ENCODE measurements at places on chromosomes 16 and 17.

- DNase-seq = no peak
These were observed 15.0 kb downstream of the SLC7A5 start for GRCh38 chr16:87854053-87854906.

DNA sequence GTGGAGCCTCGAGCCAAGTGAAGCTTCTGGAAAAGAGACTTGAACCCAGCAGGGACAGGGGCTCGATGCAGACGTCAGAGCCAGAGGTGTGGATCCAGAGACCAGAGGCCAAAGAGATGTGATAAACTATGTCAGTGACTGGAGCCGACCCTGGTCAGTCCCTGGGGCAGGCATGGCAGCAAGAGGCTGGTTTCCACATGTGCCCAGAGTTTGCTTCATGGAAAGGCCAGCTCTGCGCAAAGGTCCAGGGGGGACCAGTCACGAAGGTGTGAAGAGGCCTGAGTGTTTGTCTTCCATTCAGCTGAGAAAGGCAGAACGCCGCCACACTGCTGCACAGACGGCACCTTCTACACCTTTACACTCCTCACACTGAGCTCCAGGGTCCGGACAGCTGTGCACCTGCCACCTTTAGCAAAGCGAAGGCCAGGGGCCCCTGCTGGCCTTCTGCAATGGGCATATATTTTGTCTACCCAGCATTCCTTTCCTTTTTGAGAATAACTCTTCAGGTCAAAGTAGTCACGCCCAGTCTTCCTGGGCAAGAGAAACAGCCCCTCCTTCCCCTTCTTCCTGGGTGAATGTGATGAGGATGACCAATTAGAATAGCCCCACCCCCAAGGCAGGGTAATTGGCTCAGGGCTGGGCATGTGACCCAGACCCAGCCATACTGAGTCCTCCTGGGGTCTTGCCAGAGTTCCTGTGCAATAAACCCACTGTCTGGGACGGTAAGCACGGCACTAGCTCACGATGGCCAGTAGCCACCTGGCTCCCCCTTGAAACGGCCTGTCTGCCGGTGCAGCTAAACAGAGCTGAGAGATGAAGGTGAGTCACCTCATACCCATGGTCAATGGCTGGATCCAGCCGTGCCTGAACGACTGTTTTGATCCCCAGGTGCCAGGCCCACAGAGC lies 2.3 kb upstream of the RPH3AL start:
- no peak for DNase-seq

DNA sequence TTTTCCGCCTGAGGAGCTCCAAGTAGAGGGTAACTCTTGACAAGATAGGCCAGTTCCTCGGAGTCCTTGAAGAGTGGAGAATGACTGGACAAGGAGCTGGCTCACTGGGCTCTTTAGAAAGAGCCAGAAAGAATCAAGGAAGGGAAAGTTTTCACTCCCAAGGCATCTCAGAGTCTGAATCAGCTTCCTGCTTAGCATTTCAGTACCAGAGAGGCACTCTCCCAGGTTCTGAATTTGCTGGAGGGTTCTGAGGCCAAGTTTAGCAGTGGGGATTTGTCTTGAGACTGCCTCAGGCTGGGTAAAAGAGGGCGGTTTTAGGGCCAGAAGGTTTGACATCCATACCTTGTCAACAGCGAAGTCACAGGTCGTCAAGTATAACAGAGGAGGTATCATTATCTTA lies 25.5 kb downstream of the GP2 start:
- DNase-seq = no peak

GRCh38 chr16:74268372-74268782 lies 28.2 kb upstream of the PSMD7 start:
- DNase-seq = no peak

- DNase-seq = no peak
These were observed 10.8 kb upstream of the BCAR1 start for GRCh38 chr16:75262104-75262799.

DNA sequence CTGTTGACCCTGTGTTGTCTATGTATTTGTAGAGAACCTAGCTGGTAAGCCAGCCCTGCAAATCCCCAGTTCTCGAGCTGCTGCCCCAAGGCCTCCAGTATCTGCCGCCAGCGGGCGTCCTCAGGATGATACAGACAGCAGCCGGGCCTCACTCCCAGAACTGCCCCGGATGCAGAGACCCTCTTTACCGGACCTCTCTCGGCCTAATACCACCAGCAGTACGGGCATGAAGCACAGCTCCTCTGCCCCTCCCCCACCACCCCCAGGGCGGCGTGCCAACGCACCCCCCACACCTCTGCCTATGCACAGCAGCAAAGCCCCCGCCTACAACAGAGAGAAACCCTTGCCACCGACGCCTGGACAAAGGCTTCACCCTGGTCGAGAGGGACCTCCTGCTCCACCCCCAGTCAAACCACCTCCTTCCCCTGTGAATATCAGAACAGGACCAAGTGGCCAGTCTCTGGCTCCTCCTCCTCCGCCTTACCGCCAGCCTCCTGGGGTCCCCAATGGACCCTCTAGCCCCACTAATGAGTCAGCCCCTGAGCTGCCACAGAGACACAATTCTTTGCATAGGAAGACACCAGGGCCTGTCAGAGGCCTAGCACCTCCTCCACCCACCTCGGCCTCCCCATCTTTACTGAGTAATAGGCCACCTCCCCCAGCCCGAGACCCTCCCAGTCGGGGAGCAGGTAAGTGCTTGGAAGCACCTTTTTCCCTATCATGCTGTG lies 23.1 kb upstream of the CDC6 start:
- no peak for DNase-seq

- no peak for DNase-seq
These were observed 835 bp downstream of the NME4 start for GRCh38 chr16:397736-398332.

GRCh38 chr16:28317040-28317880 lies 24.9 kb downstream of the SBK1 start:
- DNase-seq = no peak

- DNase-seq = no peak
These were observed 6.6 kb downstream of the SLC22A31 start for GRCh38 chr16:89193576-89194293.

GRCh38 chr16:47519546-47519945 lies 58.4 kb downstream of the PHKB start:
- no peak for DNase-seq

DNA sequence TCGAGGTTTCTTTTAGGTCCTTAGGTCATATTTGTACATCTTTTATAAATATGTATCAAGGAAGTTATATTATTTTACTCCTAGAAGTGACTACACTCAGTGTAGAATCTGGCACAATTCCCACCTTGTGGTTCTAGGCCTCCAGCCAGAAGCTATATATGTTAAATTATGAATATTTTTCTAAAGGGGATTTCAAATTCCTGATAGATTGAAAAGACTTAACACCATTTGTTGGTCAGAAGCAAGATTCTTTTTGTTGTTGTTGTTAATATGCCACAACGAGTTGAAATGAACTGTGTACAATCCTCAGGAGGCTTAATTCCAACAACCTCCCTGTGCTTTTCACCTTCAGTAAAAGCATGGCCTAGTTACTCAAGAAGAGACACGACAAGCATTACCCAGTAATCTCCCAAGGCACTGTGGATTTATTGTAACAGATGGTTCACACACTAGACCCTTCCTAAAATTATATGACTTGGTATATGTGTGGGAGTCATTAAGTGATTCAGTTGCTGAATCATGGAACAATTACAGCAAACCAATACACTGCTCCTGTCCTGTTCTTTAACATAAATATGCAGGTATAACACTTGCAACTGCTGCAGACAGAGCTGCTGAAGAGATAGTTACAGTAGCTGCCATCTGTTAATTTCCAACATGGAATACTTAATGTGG lies 964.4 kb upstream of the GOT2 start:
- peak; percentile 50 for DNase-seq

GRCh38 chr17:58664302-58664701 lies 27.5 kb downstream of the TEX14 start:
- no peak for DNase-seq

GRCh38 chr17:73711184-73711583 lies 66.9 kb upstream of the SDK2 start:
- DNase-seq = no peak

DNA sequence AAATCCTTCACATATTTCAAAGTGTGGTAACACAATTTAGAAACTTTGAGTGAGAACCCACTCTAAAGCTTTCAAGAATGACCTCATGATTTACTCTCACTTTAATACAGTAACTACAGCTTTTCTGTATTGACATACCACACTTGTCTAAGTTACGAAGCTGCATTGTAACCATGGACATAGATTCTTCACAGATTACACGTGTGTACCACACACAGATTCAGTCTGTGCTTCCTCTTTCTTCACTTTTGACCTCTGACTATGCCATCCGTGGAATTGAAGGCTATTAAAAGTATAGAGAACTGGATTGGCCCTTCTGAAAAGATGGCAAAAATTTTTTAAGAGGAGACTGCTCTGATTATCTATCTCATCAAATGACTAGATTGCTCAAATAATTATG lies 172.7 kb downstream of the TANC2 start:
- no peak for DNase-seq

- no peak for DNase-seq
These were observed at the start of gene NHERF2 for GRCh38 chr16:2026461-2027023. Gene NHERF2, plus strand, starts transcription at chr16:2026902. Its CDS starts 104 bp downstream, at chr16:2027006.

DNA sequence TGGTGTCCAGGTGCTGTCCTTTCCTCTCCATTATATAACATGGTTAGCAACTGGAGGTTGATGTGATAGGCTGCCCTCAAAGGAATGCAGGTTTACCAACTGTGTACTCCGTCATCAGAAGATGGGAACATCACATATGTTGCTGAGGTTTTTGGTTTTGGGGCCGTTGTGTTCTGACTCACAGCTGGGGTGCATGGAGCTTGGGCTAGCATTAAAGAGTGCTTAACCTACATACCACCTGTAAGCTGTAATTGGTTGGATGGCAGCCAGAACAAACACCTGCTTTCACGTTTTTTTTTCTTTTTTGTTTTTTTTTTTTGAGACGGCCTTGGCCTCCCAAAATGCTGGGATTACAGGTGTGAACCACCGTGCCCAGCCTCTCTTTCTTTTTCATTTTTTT lies 20.9 kb downstream of the TMEM11 start:
- DNase-seq = no peak

DNA sequence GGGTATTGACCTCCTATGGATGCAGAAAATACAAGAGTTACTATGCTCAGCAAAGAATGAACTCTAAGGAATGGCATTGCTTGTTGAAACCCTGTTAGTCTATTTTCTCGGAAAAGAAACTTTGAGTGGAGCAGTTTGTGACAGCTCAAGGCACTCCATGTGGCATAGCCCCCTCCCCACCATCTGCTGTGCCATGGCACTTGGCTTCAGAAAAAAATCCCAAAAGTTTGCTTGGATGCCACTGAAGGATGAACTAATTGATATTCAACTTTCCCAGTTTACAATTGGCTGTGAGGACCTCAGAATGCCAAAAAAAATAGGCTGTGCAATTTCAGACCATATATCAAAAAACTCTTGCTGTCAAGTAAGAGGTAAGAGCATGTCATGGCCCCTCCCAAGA lies 1.8 kb downstream of the KRT31 start:
- no peak for DNase-seq

DNA sequence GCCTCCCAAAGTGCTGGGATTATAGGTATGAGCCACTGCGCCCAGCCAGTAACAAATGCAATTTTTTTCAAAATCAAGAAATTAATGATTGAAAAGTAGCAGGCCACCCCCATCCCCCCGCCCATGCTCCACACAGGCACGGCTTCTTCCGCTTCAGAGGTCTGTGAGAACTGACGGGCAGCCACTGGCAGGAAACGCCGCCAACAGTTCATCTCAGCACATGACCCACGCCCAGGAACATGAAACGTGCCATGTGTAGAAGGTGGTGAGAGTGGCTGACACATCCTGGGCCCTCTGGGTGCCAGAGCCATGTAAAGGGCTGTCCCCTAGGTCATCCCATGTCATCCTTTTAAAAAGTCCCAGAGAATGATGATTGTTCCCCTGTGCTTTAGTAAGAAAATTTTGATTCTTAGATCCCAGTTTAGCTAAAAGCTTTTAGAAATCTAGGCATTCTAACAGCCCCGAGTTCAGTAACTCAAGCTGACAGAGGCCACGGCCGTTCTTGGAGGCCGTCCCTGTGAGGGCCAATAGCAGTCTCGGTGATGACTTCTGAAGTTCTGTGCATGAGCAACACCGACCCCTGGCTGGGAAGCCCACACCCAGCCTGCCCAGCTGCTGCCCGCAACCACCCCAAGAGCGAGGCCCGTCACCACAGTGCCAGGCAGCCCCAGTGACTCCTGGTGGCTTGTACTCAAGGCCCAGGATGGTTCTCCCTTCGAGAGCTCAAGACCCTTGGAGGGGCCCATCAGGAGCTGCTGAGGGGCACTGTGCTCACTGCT lies 52.1 kb downstream of the KLHDC4 start:
- no peak for DNase-seq

GRCh38 chr17:47820033-47820789 lies 1.4 kb downstream of the OSBPL7 start:
- no peak for DNase-seq

DNA sequence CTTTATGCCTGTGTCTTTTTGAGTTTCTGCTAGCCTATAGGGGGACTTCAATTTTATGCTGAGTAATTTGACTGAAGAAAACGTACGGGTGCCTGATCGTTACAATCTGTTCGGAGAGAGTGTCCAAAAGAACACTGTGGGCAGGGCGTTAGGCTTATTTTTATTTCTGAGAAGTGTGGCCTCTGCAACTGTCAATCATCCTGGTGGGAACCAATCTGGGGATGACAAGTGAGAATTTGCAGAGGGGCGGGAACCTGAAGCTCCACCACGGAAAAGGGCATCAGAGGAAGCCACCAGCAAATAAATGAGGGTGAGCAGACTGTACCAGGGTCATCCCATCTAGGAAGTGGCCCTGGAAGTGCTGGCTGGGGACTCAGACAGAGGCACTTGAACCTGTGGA lies 12.0 kb upstream of the CDYL2 start:
- no peak for DNase-seq

- DNase-seq = peak; percentile 51
These were observed 26.3 kb downstream of the NFE2L1 start for GRCh38 chr17:48074322-48075081.

DNA sequence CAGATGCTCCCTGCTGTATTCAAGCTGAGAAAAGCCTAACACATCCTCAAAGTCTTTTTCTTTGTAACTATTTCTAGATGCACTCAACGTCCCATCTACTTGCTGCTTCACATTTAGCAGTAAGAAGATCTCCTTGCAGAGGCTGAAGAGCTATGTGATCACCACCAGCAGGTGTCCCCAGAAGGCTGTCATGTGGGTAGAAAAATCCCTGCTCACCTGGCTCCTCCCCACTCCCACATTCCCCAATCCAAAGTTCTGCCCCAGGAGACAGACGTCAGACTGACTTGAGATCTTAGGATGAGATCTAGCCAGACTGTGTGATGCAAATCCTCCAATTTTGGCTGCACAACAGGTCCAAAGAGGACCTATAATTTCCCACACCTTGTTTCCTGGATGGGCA lies 1.1 kb downstream of the CCL13 start:
- DNase-seq = no peak

- no peak for DNase-seq
These were observed 886.5 kb downstream of the CDH8 start for GRCh38 chr16:61149709-61150108.

GRCh38 chr16:88880226-88881006 lies 14.0 kb upstream of the PABPN1L start:
- DNase-seq = no peak
